ENCODE measurements at places on chromosomes 1 and 21.
A peak's percentile ranks its signal among the peaks of the same experiment; 100 is the strongest.

DNA sequence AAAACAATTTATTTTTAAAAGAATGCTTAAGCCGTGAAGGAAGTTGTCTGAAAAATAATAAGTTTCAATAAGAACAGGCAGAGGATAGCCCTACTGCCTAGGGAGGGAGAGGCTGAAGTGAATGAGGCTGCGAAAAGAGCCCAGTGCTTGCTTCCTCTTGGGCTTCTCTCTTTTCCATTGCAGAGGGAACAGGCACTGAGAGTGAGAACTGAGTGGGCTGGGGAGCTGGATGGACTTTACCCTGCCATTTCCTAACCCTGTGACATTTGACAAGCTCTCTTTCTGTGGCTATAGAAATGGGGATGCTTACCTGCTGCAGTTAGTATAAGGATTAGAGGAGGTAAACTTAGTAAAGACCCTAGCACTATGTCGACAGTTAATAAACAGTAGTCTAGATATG, 30.0 kb downstream of the TENT5C start:
- DNase-seq, result peak; percentile 19

- no peak for DNase-seq
These were observed 95.0 kb upstream of the C1orf105 start for GRCh38 chr1:172325531-172325930.

- peak; percentile 56 for DNase-seq
These were observed 166.1 kb upstream of the DPYD start for GRCh38 chr1:98086796-98087441.

DNA sequence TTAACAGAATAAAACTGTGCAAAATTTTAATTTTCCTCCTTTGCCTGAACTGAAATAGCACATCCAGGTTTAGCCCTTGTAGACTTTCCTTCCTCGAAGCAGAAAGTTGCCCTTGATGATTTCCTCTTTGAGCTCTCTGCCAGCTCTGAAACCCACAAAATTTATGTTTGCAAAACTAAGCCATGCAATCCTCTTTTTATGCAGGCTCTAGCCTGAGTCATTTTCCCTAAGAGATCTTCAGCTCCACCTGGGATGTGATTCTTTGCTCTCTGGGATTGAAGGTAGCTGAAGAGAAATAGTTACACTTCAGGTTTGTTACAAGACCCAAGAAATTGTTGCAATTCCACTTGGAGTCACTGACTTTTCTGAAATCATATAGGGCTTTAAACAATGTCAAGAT, 1.4 kb upstream of the F3 start:
- DNase-seq, result no peak

- no peak for DNase-seq
These were observed 430 bp downstream of the WASF2 start for GRCh38 chr1:27489501-27489972.

DNA sequence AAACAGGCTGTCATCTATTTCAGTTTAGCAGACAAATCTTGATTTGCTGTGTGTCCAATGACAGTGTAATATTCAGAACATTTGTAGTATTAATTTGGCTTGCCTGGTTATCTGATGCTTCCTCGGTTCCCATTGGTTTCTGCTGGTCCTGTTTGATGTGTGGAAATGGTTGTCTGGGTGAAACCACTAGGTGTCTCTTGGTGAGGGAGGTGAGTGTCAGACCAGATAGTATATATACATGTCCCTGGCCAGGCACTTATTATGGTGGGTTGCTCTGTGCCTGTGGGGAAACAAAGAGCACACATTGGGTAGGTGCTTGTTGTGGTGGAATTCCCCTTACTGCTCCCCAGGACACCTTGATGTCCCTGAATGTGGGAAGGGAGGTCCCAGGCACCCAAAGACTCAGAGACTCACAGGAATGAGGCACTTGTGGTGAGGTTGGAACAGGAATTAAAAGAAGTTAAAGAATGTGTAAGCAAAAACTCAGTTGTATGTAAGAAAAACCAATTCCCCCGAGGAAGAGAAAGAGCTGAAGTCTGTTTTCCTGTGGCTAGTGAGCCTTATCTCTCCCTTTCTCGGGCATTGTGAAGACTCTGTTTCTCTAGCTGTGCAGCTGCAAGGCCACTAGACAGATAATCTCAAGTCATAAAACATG, 1519.1 kb downstream of the BRINP3 start:
- no peak for DNase-seq

Measured in HepG2 (cell line).